ENCODE measurements at places on chromosomes 4 and X.

- DNase-seq = no peak
Observed at GRCh38 chr4:23930750-23931488, 41.1 kb upstream of the PPARGC1A start.

GRCh38 chrX:149825424-149825823 lies 43.7 kb downstream of the MAGEA9 start:
- DNase-seq = peak; percentile 50

DNA sequence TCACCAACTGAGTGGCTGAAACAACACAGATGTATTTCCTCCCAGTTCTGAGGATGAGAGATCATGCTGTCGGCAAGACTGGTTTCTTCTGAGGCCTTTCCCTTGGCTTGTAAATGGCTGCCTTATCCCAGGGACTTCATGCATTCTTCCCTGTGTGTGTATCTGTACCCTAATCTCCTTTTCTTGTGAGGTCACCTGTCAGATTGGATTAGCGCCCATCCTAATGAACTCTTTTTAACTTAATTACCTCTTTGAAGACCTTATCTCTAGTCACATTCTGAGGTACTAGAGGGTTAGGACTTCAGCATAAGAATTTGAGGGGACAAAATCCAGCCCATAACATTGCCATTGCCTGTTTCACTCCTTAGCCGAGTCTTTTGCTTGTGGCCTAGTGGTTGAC lies 59.5 kb upstream of the TMEM150C start:
- DNase-seq = no peak

GRCh38 chr4:123974386-123975149 lies 578.0 kb downstream of the SPRY1 start:
- DNase-seq = no peak

- no peak for DNase-seq
Observed at GRCh38 chr4:7352486-7352885, 82.2 kb downstream of the PSAPL1 start.

- DNase-seq = no peak
Observed at GRCh38 chrX:103883533-103883932, 51.5 kb upstream of the RAB9B start.

DNA sequence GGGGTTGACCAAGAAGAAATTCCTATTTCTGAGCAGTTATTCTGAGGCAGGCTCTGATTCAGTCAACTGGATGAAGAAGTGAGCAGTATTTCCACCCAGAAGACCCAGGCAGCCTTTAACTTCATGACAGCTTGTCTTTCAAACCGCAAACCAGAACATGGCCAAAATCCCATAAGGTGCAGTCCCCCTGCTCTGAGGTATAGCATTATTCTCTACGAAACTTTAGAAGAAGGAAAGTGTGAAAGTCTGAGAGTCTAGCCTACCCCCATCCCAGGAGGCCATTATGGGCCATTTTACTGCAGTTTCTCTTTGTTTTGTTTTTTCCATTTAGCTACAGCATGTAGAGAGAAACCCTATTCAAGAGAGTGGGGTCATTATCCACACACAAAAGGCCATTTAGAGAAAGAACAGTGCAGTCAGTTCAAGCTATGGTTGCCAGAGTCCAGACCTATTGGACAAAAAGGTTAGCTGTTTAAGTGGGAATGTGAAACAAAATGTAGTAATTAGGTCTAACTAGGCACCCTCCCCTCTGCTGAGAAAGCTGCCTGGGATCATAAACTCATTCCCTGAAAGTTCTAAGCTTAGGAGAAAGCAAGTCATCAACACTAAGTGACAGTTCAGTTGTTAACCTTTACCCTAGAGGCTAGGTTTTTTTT lies 52.1 kb upstream of the RASGEF1B start:
- DNase-seq = no peak

- DNase-seq = no peak
Observed at GRCh38 chrX:73964579-73964978, 339.4 kb upstream of the ZCCHC13 start.

GRCh38 chrX:69032601-69033000 lies 132.7 kb downstream of the PJA1 start:
- DNase-seq = no peak

GRCh38 chrX:132742246-132742645 lies 216.2 kb downstream of the HS6ST2 start:
- no peak for DNase-seq

- DNase-seq = no peak
Observed at GRCh38 chr4:186628058-186628711, 72.8 kb upstream of the MTNR1A start.

DNA sequence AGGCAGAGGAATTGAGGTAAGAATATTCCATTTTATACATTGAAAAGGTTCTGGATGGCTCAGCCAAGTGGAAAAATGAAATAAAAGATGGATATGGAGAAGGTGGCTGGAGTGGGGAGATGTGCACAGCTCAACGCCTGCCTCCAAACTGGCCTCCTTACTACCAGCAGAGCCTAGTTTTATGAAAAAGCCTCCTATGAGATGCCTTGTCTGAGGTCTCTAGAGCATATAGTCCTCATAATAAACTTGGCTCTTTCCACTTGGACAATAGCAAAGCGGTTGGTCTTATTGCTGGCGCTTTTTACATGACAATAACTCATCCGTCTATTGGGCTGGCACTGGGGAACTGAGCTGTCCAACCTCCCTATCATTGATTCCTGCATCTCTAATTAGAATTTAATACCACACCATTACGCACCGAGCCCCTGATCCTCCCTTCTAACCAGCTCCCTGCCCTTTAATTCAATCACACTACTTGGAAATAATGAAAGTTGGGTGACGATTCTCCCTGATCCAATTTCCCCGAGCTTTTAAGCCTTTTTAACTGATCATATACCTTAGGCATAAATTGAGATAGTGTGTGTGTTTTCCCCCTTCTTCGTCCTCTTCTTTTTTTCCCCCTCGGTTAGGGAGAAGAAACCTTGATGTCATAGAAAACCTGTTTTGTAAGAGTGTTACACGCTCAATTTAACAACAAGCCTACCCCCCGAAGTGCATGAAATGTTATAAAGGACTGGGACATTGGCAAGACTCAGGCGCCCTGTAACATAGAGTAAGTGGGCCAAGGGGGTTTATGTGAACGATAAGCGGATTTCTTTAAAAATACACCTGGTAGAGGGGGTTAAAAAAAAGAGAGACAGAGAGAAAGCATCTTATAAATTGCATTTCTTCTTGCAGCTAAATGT lies at the start of gene PHOX2B:
Gene PHOX2B, minus strand, starts transcription at position 155 of the 905 bp plus-strand sequence. Its CDS starts 115 bp downstream, at position 40.
- no peak for DNase-seq

DNA sequence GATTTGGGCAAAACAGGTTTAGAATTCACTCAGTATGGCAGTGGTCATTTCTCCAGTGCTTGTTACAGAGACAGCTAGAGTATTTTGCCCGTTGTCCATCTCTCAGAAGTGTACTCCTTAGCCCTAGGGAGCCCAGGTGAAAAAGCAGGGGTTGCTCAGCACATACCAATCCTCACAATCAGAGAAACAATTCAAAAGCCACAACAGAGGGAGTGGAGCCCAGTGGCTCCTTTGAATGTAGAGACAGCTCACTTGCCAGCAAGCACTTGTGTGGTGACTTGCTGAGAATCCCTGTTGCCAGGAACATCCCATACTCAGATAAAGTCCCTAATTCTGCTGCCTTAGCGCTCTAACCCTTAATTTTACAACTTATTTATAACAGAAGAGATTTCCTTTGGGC lies 1488.3 kb downstream of the RPA4 start:
- no peak for DNase-seq

- no peak for DNase-seq
Observed at GRCh38 chrX:12327836-12328235, 189.6 kb downstream of the FRMPD4 start.

GRCh38 chr4:48100256-48100655 lies 33.8 kb downstream of the TXK start:
- no peak for DNase-seq

DNA sequence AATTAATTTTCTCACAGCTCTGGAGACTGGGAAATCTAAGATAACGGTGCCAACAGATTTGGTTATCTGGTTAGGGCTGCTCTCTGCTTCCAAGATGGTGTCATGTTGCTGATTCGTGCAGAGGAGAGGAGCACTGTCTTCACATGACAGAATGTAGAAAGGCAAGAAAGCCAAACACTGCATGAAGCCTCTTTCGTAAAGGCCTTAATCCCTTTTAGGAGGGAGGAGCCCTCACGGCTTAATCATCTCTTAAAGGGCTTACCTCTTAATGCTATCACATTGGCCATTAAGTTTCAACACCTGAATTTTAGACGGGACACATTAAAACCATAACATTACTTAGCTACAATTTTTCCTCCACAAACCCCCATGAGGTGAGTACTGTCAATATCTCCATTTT lies 174.1 kb downstream of the COX18 start:
- no peak for DNase-seq

DNA sequence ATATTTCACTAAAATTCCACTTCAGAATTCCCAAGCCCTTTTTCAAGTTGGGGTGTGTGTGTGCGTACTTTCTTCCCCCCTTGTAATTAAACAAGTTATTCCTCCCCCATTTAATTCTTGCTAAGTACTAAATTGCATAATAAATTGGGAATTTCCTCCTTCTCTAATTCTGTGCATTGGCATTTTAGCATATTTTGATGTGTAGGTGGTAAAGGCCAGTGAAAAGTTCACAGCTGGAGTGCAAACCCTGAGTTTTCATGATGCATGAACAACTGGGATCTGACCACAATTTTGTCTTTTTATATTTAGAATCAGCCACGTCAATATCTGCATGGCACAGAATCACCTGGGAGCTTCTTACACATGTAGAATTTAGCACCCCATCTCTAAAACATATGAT lies 18.5 kb downstream of the ANXA3 start:
- no peak for DNase-seq

GRCh38 chrX:30627818-30628652 lies 25.2 kb upstream of the GK start:
- no peak for DNase-seq

DNA sequence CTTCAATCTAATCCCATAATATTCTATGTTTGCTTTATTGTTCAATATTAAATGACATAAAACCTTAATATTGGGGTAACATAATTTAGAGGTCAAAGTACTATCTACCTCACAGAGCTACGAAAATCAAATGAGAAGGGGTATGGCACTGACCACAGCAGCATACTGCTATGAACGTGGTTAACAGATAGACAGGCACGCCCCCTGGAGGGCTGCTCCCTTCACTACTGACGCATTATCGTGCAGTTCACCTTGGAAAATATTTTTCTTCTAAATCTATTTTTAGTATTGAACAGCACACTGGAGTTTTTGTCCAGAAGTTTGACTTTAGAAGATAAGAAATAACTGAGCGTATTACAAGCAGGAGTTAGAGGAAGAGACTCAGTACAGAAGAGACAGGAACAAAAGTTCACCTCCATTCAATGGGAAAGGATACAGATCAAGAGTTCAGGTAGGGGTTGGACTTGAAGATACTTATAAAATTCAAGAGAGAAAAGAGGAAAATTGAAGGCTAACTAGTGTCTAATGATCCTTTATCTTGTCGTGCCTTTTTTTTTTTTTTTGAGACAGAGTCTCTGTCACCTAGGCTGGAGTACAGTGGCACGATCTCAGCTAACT lies 22.7 kb downstream of the MAP9 start:
- peak; percentile 55 for DNase-seq

DNA sequence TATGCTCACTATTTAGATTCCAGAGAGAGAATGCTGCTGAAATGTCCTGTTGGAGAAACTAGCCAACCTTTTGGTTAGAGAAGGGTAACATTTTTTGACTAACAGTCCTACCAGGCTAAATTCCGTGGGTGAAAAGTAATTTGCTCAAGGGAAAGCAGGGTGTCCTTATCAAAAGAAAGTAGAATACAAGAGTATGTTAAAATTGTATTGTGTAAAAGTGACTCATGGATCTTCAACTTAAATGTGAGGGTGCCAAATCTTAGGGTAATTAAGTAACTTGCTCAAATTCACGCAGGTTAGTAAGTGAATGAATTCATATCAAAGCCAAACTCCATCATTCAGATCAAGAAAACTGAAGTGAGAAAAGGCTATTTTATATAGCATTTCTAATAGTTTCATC lies 81.7 kb downstream of the PCDH7 start:
- no peak for DNase-seq

- DNase-seq = no peak
Observed at GRCh38 chrX:5702890-5703289, 525.8 kb downstream of the NLGN4X start.

DNA sequence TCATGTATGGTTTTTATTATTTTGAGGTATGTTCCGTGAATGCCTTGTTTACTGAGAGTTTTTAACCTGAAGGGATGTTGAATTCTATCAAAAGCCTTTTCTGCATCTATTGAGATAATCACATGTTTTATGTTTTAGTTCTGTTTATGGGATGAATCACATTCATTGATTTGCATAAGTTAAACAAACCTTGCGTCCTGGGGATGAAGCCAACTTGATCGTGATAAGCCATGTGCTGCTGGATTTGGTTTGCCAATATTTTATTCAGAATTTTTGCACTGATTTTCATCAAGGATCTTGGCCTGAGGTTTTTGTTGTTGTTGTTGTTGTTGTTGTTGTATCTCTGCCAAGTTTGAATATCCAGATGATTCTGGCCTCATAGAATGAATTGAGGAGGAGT lies 43.8 kb downstream of the CDX4 start:
- DNase-seq = no peak

DNA sequence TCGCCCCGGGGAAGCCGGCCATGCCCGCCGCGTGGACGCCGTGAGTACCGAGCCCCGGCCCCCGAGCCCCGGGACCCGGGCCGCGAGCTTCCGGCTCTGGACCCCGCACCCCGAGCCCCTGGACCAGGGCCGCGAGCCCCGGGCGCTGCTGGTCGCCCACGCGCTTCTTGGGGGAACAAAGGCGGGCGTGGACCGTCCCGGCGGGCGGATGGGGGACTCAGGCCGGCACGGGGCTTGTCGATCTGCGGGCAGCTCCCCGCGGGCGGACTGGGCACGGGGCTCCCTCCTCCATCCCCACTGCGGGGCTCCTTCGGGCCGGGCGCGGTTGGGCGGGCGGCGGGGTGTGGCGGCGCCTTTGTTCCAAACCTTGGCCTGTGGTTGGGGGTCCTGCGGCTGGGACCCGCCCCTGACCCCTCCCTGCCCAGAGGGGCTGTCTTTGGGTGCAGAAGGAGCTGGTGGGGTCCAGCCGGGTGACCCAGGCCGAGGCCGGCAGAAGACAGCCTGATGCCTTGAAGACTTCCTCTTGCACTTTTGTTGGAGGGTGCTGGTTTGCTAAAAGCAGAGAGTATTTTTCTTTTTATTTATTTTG lies 25.2 kb upstream of the ADD1 start:
- DNase-seq = no peak

DNA sequence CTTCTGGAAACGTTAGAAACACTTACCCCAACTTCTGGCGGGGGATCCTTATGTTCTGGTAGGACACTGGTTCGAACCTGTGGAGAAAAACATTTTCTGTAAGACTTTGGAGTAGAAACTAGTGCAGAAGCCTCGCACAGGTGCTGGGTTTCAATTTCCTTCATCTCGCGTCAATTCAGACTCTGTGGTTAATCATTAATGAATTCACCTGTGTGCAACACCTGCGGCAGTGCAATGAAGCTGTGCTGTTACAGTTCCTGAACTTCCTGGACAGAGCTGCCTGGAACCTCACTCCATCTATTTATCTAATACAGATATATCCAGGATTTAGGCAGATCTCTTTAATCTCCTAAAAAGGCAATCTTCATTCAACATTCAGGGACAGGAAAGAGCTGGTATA lies 531.4 kb downstream of the INPP4B start:
- no peak for DNase-seq
